Frontal cortex (tissue), 4 donors: ENCODE measurements at places on chromosomes 11 and 22. TPM values are rescaled to one million over a fixed set of nuclear protein-coding genes. Genes with fewer than 3 reads are reported as not detected.

DNA sequence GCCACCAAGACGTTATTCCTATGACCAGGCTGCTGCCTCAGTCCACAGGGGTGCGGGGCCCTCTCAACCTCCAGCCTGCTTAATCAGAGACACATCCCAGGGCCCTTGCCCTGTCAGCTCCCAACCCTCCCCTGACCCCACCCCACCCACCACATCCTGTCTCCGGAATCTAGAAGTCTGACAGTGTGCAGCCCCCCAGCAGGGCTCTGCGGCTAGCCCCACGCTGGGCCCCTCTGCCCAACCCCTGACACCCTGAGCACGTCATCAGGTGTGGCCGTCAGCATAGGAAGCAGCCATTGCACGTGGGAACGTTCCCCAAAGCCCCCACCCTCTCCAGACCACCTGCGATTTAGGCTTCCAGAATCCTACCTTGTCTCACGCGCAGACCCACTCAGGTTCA is 34.3 kb upstream of the IGSF9B start:
- no peak for DNase-seq

DNA sequence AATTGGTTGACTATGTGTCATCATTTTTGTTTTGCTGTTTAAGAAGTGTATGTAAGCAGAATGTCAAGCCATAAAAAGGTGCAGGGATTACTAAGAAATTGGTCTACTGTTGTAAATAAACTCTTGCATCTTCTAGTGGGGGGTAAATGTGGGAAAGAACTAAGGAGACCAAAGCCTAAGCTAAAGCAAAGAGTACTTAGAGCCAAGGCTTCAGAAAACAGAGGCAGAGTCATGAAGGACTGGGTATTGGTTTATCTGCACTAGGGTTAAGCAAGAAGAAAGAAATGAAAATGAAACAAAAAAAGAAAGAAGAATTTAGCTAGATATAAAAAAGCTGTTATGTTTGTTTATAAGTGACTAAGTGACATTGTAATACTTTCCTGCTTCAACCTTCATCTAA is 628.1 kb downstream of the METTL15 start:
- no peak for DNase-seq

OR2D2 gene
- total RNA-seq, result 0.41 TPM

OR2AT4 gene
- not detected for total RNA-seq

H19 gene
- total RNA-seq, result 9.8 TPM

- no peak for DNase-seq
Observed at GRCh38 chr11:66700337-66700736, 22.6 kb upstream of the RBM4B start.

GRCh38 chr11:86249307-86250098 is 5.0 kb downstream of the EED start:
- no peak for DNase-seq

- no peak for DNase-seq
Observed at GRCh38 chr22:36104988-36105387, 55.6 kb downstream of the APOL3 start.

MS4A2 gene
- total RNA-seq, result under 0.01 TPM

DNA sequence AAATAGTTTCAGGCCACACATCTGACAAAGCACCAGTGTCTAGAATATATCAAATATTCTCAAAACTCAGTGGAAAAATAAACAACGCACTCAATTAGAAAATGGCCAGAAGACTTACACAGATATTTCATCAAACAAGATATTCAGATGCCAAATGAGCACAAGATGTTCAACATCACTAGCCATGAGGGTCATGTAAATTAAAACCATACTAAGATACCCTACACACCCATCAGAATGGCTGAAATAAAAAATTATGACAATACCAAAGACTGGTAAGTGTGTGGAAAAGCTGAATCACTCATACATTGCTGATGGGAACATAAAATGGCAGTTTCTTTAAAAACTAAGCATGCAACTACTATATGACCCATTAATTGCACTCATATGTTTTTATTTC is 21.7 kb downstream of the BTG4 start:
- DNase-seq, result no peak

GRCh38 chr11:122711831-122712381 is 56.4 kb downstream of the UBASH3B start:
- no peak for DNase-seq

- no peak for DNase-seq
Observed at GRCh38 chr11:67266449-67267187, at the start of gene GRK2. Gene GRK2 (plus strand): TSS chr11:67266473. CDS start chr11:67266700, 227 bp downstream.

- no peak for DNase-seq
Observed at GRCh38 chr11:119038884-119039283, 8.2 kb upstream of the SLC37A4 start.

DNA sequence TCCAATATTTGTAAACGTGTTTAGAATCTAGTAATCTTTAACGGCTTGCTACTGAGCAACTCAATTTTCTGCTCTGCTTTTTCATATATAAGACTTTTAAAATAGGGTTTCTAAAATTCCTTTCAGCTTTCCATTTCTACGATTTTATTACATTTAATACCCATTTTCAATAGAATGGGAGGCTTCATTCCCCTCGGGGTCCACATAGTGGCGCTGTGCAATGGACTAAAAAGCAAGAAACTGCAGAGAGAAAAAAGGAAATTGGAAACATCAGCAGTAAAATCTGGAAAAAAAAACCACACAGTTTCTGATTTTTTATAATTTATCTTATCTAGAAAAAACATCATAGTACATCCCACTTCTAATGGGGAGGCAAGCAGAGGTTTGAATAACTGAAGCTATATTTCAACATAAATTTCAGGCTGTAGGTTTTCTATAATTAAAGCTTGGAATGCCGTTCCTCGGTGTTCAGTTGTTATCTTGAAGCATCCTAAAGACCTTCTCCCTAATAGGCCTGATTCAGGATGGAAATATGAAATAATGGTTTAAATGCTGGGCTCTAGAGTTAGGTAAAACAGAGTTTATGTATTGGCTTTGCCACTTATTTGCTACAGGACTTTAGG is 18.7 kb upstream of the JHY start:
- no peak for DNase-seq

- no peak for DNase-seq
Observed at GRCh38 chr11:4884361-4884760, 2.7 kb downstream of the OR51T1 start.

DNA sequence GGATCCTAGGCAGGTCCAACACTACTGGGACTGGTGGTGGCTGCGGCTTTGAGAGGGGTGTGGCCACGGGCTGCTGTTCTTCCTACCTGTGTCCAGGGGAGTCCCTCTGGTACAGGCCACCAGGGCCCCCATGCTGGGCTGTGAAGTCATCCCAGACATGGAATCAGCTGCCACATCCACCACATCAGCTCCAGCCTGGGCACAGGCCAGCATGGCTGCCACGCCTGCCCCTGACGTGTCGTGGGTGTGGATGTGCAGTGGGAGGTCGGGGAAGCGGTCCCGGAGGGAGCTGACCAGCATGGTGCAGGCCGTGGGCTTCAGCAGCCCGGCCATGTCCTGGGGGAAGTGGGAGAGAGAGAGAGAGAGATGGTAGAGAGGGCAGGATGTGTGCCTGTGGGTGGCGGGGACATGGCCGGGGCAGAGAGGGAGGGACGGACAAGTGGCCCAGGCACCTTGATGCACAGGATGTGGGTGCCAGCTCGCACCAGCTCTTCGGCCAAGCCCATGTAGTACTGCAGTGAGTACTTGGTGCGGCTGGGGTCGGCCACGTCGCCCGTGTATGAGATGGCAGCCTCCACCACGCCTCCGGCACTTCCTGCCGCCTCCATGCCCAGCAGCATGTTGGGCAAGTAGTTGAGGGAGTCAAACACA is 6.2 kb upstream of the LRFN4 start:
- peak; percentile 9 for DNase-seq

ZNRD2 gene
- 15.9 TPM for total RNA-seq

DNA sequence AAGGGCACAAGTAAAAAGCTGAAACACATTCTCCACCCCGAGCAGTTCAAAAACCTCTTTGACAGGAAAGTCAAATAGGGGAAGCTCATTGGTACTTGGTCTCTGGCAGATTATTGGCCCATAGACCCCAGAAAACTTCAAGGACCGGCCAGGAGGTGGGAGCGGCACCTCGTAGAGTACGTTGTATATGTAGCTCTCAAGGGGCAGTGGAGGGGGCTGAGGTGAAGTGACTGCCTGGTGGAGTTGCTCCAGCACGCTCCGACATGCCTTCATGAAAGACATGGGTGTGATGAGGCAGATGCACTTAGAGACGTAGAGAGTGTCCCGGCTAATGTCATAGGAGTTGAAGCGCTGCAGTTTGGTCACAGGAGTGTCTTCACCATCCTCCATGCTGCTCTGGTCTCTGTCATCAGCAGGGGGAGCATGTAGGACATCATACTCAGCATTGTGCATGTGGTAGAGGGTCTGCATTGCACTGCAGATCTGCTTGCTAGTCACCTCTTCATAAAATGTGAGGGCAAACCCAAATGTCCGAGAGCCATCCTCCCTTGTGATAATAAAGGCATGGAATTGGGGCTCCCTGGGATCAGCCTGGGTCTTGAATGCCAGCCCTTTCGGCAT is 61.3 kb downstream of the DENND5A start:
- no peak for DNase-seq

KRTAP5-10 gene
- not detected for total RNA-seq

- no peak for DNase-seq
Observed at GRCh38 chr22:30033901-30034300, 46.4 kb upstream of the HORMAD2 start.

- no peak for DNase-seq
Observed at GRCh38 chr11:64605244-64605560, 14.2 kb downstream of the SLC22A12 start.

KCNQ1 gene
- total RNA-seq, result under 0.01 TPM

DNA sequence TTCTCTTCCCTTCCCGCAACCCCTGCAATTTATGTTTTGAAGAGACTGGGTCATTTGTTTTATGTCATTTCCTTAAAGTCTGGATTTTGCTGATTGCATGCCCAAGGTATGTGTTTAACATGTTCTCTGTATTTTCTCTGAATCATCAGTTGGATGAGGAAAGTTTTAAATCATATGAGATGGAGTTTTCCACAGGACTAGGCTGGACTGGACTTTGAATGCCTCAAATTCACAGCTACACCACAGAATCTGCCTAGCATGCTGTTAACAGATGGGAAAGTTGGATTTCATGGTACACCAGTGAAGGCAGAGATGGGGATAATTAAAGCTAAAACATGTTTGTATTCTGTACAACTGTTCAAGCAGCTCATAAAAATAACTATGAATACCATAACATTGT is 62.6 kb downstream of the CWC15 start:
- no peak for DNase-seq

ARHGAP42 gene
- 7.3 TPM for total RNA-seq

- DNase-seq, result no peak
Observed at GRCh38 chr11:111539426-111540113, 950 bp upstream of the LAYN start.

DNA sequence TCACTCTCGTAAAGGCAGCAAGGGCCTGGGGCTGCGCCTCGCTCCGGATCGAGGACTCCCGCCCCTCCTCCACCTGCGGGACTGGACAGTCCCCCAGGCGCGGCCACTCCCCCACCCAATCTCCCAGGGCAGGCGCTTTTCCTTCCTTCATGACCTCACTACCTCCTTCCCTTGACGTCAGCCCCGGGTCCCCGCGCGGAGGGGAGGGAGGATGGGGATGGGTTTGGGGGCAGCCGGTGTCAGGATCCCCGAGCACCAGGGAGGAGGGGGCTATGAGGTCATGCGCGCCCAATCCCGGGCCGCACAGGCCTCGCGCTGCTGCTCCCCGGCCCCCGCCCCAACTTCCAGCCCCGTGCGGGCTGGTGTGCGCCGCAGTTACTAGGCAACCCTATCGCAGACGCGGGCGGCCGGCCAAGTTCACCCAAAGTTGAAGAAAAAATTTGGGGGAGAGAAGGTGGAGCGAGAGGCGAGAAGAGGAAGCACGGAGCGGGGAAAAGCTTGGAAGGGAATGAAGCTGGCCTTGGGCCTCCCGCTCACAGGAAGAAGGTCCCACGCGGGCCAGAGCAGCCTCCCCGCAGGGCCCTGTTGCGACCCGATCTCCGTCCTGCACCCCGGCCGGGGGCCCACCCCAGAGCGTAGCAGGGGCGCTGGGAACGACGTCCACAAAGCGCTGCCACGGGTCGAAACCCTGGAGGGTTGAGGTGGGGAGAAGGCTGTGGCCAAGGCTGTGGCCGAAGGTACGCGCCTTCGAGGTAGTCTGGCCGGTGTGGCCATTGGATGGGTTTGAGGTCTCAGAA is 8.3 kb downstream of the WT1 start:
- no peak for DNase-seq

DNA sequence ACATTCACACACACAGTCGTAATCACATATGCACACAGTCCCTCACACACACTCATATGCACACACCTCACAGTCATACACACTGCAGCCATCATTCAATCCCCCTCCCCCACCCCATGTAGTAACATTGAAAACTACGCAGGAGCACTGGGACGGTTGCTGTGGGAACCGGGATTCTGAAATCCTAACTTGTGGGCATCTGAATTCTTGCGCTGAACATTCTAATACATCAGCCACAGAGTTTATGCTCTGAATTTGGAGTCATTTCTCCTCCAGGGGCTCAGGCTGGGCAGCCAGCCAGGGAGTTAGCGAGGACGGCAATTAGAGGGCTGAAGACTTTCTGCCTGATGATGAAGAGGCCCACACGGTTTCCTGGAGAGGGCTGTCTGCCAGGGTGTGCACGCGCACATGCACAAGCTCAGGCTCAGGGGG is 32.7 kb downstream of the CD6 start:
- no peak for DNase-seq

- no peak for DNase-seq
Observed at GRCh38 chr11:34671946-34672345, 51.1 kb downstream of the EHF start.

PIH1D2 gene
- total RNA-seq, result 2.9 TPM

DNA sequence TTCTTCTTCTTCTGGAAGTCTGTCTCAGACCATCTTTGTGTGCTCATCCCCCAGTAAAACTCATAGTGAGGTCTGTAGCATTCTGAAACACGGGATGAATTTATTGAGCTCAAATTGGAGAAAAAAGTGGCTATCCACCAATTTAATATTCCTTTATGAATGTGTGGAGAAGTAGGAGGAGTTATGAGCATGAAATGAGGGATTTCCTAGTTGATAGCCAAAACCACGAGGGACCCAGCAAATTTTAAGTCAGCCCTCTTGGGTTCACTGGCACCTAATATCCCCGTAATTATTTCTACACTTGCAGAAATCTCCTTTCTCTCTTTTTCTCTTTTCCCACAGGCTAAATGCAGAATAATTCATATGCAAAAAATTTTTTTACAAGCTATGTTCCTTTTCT is at the start of gene OR52A1:
OR52A1 (minus strand) TSS at position 101 of the 400 bp plus-strand sequence. CDS start 2,388 bp downstream, outside the sequence.
- DNase-seq, result no peak

MMP13 gene
- not detected for total RNA-seq

DNA sequence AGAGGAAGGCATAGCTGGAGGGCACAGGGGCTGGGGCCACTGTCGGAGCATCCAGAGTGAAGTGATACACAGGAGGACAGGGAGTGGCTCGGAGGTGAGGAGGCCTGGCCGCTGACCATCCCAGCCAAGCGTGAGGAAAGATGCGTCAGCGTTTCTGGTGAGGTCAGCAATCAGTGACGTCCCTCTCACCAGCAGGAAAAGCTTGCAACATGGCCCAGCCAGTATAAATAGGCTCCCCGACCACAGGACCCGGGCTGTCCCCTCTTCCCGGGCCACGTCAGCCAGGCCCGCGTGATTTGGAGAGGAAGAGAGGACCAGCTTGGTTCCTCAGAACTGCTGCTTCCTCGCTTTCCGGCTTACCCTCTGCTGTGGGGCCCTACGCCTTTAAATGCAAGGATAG is 4.2 kb upstream of the OSM start:
- no peak for DNase-seq
